Stimulated activated naive CD4-positive, alpha-beta T cell treated with Interleukin-2 at 50 U/mL for 16 hours (primary cell): ENCODE measurements at places on chromosomes 4 and X.

- no peak for DNase-seq
Observed at GRCh38 chr4:159178151-159178546, 75.3 kb downstream of the RAPGEF2 start.

DNA sequence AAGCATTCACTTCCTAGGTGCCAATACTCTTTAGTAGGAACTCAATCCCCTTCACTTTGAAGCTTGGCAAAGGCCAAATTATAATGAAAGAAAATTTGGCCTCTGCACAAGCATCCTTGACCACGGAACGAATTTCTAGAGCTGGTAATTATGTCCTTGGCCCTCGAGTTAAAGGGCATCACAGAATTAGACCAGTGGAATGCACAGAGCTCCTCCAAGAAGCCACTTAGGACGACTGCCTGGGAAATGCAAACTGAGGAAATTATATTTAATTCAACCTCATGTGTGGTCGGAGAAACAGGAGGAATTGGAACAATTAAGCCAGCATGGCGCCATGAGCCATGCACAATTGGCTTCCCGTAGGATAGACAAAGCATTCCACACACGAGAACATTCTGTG, 59.3 kb downstream of the NLGN4X start:
- DNase-seq: no peak

- DNase-seq: no peak
Observed at GRCh38 chr4:158949099-158949498, 153.8 kb upstream of the RAPGEF2 start.

DNA sequence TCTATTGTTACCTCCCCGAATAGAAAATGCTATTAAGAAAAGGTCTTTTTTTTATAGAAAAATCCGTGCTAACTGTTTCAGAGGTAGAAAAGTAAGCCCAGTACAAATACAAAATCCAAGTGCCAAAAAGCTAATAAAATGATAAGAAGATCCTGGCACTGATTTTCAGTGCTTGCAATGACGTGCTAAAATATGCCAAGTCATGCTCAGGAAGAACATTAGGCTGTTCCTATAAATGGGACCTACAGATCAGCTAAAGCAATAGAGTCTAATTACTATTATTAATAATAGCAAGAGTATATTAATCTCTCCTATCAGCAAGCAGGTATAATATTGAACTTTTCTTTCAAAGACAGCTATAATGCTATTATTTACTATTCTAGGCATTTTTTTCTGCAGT, 305.8 kb downstream of the PPARGC1A start:
- no peak for DNase-seq

DNA sequence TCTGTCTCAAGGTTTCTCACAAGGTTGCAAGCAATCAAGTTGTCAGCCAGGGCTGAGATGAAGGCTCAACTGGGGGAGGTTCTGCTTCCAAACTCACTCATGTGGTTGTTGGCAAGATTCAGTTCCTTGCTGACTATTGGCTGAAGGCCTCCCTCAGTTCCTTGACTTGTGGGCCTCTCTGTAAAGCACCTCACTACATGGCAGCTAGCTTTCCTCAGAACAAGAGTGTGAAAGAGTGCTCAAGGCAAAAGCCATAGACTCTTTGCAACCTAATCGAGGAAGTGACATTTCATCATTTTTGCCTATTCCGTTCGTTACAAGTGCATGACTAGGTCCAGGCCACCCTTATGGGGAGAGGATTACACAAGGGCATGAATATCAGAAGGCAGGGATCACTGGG, 52.0 kb downstream of the CXorf58 start:
- DNase-seq: no peak

GRCh38 chrX:10554612-10555270, 65.6 kb downstream of the MID1 start:
- DNase-seq: no peak

DNA sequence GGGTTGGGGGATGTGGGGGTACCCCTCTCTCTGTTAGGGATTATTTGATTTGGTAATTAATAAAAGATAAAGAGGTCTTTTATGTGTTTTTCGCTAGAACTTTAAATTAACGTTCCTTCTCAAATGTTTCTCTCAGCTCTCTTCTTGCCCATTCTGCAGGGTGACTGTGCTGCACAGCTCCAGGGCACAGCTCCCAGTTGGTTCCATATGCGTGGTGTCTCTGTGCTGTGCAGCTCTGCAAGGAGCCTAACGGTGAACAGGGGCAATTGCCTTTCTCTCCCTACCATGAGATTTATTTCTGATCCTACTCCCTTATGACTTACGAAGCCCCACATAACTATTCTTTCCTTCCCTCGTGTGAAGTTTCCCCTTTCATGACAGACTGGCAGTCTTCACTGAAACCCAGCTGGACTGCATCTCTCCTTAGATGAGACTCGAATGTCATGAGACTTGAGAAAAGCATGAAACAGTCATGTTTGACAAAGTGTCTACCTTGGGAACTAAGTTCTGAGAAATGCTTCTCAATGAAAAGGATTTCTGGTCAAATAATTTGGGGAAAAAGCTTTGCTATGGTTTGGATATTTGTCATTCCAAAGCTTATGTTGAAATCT, 50.2 kb upstream of the SPRY1 start:
- no peak for DNase-seq

GRCh38 chr4:53908661-53909078, 155.7 kb downstream of the CHIC2 start:
- no peak for DNase-seq

DNA sequence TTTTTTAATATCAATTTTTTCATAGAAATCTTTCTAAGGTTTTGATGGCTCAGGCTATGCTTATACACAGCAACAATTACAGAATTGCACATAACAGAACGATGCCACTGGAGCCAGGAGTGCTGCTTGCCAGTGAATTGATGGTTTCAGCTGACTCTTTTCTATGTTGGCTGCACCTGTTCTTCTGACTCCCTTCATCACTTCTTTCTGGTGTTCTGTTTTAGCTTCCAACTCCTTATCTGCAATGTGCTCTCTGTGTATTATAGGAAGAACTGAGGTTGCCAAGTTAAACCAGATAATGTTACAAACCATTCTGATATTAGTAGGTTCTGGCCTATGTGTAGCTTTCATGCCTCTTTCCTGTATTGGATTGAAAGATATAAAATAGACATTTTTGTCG, 11.6 kb upstream of the VEGFD start:
- no peak for DNase-seq

DNA sequence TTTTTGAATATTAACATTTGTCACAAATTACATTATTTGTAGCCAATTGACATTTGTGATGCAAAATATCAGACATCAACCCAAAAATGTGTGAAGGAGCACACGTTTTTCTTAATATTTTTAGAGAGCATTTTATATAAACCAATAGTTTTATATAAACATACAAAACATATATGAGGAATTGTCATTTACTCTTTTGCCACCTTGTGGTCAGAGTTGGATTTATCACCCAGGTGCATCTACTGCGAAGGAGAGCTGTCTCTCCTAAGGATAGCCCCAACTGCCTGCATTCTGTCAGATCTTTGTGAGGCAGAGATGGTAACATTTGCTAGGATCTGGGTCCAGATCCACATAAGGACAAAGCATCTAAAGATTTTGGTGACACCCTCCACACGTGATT, 2.5 kb upstream of the USP27X start:
- DNase-seq: peak; percentile 0

GRCh38 chr4:136337216-136337615, 1195.1 kb downstream of the PCDH18 start:
- no peak for DNase-seq

DNA sequence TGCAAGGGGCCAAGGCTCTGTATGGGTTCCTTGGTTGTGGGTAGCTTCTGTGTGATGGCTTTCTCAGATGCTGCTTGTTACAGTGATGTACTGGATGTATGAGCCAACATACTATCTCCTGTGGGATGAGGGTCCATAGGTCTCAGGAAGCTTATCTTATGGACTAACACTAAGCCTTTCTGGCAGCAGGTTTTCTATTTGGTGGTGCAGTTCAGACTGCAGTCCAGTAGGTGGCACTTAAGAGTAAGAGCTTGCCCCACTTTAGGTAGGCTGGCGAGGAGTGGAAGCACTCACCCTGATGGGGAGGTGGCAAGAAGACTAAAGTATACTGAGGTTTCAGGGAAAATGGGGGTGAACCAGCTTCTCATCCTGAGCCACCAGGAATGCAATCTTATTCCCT, 306.7 kb upstream of the MAOA start:
- peak; percentile 7 for DNase-seq

DNA sequence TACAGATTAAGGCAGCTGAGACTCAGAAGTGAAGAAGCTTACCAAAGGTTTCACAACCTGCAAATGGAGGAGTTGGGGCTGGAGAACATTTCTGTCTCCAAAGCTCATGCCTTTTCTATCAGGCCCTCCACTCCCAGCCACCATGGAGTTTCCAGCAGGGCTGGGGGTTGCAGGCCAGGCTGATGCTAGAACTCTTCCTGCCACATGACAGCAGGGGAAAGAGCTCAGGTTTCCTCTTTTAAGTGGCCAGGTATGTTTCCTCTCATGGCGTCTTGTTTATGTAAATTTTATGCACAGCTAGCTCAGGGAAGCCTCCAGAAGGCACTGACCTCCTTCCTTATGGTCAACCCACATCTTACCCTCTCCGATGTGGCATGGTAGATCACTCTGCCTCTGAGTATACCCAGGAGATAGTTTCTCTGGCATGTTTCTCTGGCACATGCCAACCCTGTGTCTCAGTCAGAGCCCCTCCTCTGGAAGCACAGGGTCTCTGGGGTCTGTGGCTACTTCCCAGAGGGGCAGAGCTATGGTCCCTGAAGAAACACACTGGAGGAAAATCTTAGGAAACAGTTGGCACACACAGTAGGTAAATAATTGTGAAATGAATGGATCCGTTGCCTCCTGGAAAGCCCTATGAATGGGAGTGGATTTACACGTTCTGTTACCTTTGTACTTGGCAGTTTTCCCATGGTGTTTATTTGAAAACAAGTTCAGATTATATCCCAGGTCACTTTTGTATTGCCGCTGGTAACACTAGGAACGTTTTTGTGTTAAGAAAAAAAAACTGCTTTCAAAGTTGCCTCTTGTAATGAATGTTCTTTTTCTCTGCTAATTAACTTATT, 28.9 kb downstream of the PDK3 start:
- DNase-seq: no peak

GRCh38 chr4:163665521-163666331, 171.2 kb downstream of the TMA16 start:
- DNase-seq: no peak

- no peak for DNase-seq
Observed at GRCh38 chr4:124423160-124423559, 289.4 kb downstream of the ANKRD50 start.

GRCh38 chr4:54543088-54543795, 114.5 kb upstream of the KIT start:
- no peak for DNase-seq

DNA sequence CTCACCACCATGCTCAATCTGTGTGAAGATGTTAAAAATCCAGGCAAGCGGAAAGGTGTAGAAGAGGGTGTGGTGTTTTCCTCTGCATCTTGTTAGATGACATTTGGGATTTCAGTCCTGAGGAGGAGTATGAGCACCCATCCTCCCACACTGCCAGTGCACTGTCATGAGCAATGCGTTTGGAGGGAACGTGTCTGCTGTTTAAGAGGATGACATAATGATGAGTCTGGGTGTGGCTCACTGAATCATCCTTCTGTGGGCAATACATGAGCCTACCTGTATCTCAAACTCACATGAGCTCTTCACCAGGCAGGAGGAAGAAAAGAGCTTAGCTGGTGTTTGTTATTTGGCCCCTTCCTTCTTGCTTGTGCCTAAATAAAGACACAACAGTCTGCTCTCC, 67.9 kb upstream of the ARX start:
- DNase-seq: no peak

GRCh38 chr4:15675356-15675755, 6.3 kb upstream of the FAM200B start:
- DNase-seq: no peak

DNA sequence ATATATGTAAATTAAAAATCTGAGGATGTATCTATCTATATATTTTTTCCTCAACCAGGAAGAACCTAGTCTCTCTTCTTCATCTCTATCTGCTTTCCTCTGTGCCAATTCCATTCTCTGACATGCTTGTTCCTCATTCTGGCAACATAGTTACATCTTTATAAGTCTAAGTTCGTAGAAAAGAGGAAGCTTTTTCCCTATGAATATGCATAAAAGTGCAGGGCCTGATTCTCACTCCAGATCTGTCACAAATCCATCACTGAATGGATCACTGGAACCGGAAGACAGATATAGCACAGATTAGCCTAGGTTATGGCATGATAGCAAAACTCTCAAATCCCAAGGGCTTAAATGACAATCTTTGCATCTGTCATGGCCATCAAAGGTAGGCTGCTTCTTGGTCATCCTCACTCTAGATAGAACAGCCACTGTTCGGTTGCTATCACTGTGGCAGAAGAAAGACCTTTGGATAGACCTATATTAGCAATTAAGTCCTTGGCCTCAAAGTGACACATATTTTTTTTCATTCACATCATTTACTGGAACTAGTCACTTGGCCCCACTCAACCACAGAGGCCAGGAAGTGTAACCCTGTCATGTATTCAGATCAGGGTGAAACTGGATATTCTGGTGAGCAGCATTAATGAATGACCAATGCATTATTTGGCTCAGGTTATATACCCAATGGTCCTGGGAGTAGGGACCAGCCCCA, 22.2 kb downstream of the DTHD1 start:
- DNase-seq: no peak

GRCh38 chr4:82284475-82284857, 89.3 kb downstream of the HNRNPD start:
- DNase-seq: no peak

- no peak for DNase-seq
Observed at GRCh38 chr4:147327322-147327721, 153.6 kb upstream of the EDNRA start.

- no peak for DNase-seq
Observed at GRCh38 chr4:107757864-107758476, 37.9 kb upstream of the PAPSS1 start.

- DNase-seq: no peak
Observed at GRCh38 chr4:159298502-159298901, 195.6 kb downstream of the RAPGEF2 start.

- peak; percentile 27 for DNase-seq
Observed at GRCh38 chr4:602559-602942, 22.8 kb upstream of the PDE6B start.

DNA sequence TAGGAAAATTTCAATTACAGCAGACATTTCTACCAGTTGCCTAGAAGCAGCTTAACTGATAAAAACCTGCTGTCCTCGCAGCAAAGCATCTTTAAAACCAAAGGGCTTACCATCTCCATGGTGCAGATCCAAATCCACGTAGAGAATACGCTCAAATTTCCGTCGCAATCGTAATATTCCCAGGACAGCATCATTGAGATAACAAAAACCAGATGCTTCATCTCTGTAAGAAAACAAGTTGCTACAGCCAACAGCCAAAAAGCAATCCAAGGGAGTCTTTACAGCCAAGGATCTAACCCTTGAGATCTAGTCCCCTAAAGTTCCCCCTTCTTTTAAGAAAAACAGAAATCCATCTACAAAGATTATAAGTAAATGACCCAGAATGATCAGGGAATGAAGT, 77.6 kb downstream of the HDAC8 start:
- DNase-seq: no peak
